Breast epithelium (tissue), 4 donors: ENCODE measurements at places on chromosomes 13 and 19. TPM values are rescaled to one million over a fixed set of nuclear protein-coding genes. Genes with fewer than 3 reads are reported as not detected.

PSG4 gene
- not detected for total RNA-seq

ZSWIM4 gene
- total RNA-seq = 8.5 TPM

ZNF428 gene
- 24.7 TPM for total RNA-seq

OLFM2 gene
- 42.6 TPM for total RNA-seq

MISP3 gene
- total RNA-seq = 6.4 TPM

FCER2 gene
- 0.29 TPM for total RNA-seq

FFAR2 gene
- total RNA-seq = 0.15 TPM

DOCK9 gene
- 155 TPM for total RNA-seq

RYR1 gene
- total RNA-seq = 1.3 TPM

TMEM150B gene
- total RNA-seq = 11.8 TPM

BICRA gene
- 8.3 TPM for total RNA-seq

ZNF610 gene
- total RNA-seq = 7.0 TPM

CPAMD8 gene
- 24.0 TPM for total RNA-seq

PNPLA6 gene
- 56.4 TPM for total RNA-seq

EFNA2 gene
- not detected for total RNA-seq

VSTM1 gene
- not detected for total RNA-seq

IRF2BP1 gene
- 26.5 TPM for total RNA-seq

ZNF865 gene
- 3.2 TPM for total RNA-seq

GPR12 gene
- 1.2 TPM for total RNA-seq

CGB2 gene
- total RNA-seq = not detected

C3 gene
- 856 TPM for total RNA-seq

SYNGR4 gene
- total RNA-seq = not detected

PRR19 gene
- total RNA-seq = 0.48 TPM

NDUFA3 gene
- 20.6 TPM for total RNA-seq

ITGBL1 gene
- total RNA-seq = 18.6 TPM

ZNF285 gene
- 1.6 TPM for total RNA-seq

CADM4 gene
- total RNA-seq = 18.0 TPM

IGFL3 gene
- total RNA-seq = not detected

CACNA1A gene
- 0.33 TPM for total RNA-seq

F2RL3 gene
- total RNA-seq = 27.5 TPM

CEACAM8 gene
- not detected for total RNA-seq

FGF21 gene
- not detected for total RNA-seq

TMIGD2 gene
- not detected for total RNA-seq

MIR17HG gene
- total RNA-seq = 1.9 TPM

MRI1 gene
- total RNA-seq = 45.9 TPM

IGSF23 gene
- total RNA-seq = not detected

HCST gene
- total RNA-seq = 7.2 TPM

ZNF708 gene
- total RNA-seq = 22.6 TPM

ELSPBP1 gene
- total RNA-seq = not detected

PRPF31 gene
- 45.5 TPM for total RNA-seq

CFAP97D2 gene
- not detected for total RNA-seq

DIRAS1 gene
- total RNA-seq = 3.7 TPM

PTGER1 gene
- not detected for total RNA-seq
